ENCODE measurements at places on chromosomes 7 and 10.

DNA sequence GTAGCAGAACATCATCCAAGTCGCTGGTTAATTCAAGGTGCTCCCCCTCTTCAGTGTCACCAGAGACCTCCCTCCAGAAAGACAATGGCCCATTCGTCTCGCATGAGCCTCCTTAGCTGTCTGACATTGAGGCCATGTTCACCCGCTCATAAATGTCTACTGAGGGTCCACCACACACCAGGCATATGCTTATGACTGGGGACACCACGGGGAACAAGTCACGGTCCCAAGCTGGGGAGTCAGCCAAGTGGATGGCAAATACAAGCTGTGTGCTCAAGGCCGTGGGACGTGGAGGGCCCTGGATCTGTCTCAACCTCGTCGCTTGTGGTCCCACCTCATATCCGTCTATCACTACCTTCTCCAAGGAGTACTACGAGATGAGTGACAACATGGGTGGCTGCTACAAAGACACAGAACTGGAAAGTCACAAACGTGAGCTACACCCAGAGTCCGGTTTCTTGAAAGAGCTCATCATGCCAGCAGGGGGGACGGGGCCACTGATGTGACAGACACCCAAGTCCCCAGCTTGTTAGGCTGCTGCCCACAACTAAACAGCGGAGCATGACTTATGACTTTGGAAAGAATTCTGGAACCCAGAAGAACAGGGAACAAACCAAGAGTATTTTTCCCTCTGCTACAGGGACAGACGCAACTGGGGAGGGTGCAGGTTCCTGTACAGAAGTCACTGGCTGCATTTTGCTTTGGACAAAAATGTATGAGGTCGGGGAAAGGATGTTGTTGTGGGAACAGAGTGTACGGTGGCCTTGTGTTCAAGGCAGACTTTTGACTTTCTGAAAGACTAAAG is 189.6 kb downstream of the COBL start:
- DNase-seq: no peak

DNA sequence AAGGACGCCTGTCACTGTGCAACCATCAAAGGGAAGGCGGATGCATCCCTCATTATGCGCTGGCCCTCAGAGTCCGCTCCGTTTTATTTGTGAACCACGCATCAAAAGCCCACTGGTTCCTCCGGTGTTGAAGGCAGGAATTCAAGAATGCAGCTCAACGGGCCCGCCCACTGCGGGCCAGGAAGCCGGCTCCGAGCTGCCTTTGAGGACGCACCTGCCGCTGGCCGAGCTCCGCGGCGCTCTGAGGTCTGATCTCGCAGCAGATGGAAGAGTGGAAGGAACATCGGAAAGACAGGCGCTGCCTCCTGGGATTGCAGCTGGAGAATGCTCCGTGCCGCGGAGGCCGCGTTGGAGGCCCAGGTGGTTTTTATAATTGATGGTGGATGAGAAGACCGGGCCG is 56.9 kb upstream of the ADGRA1 start:
- DNase-seq: no peak

DNA sequence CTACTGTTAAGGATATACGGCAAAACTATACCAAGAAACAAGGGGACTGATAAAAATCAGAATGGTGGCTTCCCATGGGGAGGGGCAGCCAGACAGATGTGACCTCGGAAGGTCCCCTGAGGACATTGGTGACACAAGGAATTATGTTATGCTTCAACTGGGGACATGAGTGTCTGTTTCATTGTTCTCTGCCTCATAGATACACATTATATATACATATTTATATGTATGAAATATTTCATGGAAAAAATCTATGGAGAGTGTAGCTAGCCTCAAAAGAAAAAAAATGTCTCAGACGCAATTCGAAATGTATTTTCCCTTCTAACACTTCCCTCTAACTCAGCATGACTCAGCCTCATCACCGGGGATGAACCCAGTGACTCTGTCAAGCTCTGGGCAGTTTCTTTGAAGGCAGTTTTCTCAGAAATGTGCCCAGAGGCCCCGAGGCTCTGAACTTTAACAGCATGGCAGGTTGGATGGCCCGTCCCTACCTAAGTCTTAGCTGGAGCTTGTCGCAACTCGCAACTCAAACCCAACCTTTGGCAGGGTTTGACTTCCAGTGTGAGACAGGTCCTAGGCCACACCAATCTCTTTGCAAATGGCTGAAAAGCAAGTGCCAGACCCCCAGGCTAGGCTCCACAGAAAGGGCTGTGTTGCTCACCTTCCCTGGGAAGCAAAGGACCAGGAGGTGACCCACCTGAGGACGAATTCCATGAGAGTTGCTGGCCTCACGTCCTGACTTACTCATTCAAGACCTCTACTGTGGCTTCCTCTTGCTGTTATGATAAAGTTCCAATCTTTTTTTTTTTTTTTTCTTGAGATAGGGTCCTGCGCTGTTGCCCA is 86.9 kb downstream of the CARD11 start:
- DNase-seq: no peak

GRCh38 chr10:126207313-126207771 is 180.9 kb downstream of the ADAM12 start:
- DNase-seq: no peak

GRCh38 chr10:63539994-63540393 is 18.8 kb downstream of the REEP3 start:
- DNase-seq: no peak

GRCh38 chr10:130040817-130041330 is 69.8 kb downstream of the C10orf143 start:
- no peak for DNase-seq

GRCh38 chr10:6185039-6185716 is 17.6 kb upstream of the PFKFB3 start:
- no peak for DNase-seq

DNA sequence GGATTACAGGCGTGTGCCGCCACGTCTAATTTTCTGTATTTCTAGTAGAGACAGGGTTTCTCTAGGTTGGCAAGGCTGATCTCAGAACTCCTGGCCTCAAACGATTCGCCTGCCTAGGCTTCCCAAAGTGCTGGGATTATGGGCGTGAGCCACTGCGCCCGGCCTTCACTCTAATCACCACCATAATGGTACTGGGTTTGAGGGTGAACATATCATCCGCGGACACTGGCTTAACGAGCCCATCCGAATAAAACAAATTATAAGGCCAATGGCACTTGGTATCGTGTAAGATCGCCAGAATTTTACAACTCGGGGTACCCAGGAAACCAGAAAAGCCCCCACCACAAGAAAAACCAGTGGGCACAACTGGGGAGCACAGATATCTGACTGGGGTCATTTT is 580 bp downstream of the FAM200A start:
- DNase-seq: no peak

- DNase-seq: no peak
These were observed 23.5 kb upstream of the SAMD9L start for GRCh38 chr7:93171606-93172226.

GRCh38 chr10:43314626-43315495 is 48.0 kb upstream of the RASGEF1A start:
- DNase-seq: no peak
